ENCODE measurements at places on chromosomes 2 and 18.

DNA sequence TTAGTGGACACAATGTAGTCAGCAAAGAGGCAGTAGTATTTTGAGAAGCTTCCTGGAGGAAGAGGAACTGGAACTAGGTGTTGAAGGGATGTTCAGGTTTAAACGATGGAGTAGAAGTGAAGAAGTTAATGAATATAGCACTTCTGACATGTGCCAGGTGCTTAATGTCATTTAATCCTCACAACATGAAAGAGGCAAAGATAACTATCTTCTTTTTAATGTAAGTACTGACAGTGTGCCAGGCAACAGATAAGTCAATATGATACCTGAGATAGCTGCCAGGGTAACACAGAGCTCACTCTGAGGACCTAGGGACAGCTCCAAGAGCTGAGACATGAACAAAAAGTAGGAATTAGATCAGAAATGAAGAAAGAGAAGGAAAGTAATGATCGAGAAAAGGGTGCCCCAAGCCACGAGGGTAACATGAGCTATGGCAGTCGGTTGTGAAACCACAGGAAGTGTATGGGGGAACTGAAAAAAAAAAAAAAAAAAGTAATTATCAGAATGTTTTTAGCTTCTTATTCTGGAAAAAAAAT, 140.7 kb downstream of the RNF144A start:
- DNase-seq = no peak

GRCh38 chr2:100036026-100036425, 106.4 kb downstream of the AFF3 start:
- DNase-seq = no peak

DNA sequence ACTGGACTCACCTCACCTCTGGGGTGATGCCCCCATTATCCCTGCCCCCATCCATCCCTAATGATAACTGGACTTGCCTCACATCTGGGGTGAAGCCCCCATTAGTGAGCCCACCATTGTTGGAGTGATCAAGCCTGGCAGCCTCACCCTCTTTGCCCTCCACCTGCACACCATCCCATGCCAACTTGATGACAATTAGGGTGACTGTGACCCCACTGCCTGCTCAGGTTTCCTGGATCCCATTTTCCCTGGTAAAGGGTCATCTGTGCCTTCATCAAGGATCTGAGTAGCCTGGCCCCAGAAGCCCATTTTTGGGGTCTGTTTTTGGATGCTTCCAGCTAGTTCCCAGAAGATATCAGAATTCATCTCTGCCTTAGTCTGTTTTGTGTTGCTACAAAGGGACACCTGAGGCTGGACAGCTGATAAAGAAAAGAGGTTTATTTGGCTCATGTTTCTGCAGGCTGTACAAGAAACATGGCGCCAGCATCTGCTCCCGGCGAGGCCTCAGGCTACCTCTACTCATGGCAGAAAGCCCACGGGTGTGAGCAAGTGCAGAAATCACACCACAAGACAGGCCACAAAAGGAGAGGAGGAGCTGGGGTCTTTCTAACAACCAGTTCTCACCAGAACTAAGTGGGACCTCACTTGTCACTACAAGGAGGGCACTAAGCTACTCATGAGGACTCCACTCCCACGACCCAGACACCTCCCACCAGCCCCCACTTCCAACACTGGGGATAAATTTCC, 196.4 kb upstream of the TWIST2 start:
- DNase-seq = no peak

- DNase-seq = no peak
These were observed 68.9 kb downstream of the DIPK1C start for GRCh38 chr18:74388227-74388626.

DNA sequence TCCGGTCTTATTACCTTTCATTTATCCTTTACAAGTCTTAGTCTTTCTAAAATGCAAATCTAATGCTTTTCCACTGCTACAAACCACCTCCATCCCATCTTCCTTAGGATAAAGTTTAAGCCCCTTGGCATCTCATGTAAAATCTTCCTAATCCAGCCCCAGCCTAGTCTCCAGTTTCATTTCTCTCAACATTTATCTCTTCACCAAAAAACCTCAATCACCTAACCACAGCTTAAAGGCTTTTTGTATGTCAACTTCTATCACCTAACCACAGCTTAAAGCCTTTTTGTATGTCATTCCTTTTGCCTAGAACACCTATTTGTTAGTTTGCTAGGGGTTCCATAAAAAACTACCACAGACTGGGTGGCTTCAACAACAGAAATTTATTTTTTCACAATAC, 4.2 kb downstream of the TRAK2 start:
- DNase-seq = no peak

DNA sequence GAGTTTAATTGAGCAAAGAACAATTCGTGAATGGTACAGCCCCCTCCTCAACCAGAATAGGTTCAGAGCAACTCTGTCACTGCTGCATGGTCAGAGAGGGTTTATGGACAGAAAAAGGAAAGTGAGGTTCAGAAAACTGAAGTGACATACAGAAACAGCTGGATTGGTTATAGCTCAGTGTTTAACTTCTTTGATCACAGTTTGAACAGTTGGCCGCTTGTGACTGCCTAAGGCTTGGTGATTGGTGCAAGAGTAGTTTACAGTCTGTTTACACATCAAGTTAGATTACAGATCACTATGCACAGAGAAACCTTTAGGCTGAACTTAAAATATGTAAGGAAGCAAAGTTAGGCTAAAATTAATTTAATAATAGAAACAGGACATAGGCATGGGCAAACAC, 459.2 kb downstream of the KCNJ3 start:
- no peak for DNase-seq

- no peak for DNase-seq
These were observed 7.6 kb downstream of the RFX8 start for GRCh38 chr2:101467306-101467705.

DNA sequence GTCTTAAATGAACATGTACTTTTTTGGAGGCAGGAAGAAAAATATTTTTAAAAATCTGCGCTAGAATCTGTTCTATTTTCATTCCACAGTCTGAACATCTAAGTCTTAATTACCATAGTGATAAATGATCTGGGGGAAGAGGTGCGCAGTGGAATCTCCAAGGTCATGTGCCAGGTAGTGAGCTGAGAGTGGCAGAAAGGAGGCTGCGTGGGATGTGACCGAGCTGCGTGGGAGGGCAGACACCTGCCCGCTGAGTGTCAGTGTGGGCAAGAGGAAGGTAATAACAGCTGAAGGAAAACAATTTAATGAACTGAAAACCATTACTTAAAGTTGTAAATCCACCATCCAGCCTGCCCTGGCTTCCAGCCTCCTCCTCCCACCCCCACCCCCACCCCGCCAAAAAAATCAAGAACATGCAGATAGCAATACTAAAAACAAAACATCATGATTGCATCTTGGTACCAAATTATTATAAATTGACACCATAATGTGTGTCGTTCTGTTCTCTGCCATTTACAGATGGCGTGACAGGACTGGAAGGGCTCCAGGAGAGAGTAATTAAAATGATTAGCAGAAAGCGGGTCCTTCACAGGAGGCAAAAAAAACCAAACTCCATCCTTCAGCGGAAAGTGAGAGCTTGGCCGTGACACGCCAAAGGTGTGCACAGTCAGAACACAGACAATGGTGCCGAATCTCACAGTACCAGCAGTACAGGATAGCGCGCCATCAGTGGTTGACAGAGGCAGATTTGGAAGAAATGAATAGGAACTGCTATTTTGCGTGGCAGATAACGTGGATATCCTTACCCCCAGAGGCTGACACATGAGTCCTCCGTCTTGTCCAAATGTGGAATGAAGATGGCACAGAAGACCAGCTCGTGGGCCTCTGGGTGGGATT, 11.4 kb upstream of the DTNB start:
- DNase-seq = peak; percentile 34

GRCh38 chr18:72848503-72849237, 19.1 kb downstream of the NETO1 start:
- no peak for DNase-seq

DNA sequence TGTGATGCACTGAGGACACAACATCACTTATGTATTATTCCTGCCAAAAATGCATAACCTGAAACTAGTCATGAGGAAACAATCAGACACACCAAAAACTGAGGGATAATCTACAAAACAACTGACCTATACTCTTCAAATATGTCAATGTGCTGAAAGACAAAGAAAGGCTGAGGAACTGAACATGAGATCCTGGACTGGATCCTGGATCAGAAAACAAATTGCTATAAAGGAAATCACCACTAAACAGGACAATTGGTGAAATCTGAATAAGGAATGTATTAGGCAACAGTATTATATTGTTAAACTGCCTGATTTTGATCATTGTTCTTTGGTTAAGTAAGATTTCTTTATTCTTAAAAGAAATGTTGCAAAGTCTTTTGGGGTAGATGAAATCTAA, 28.8 kb downstream of the CUL3 start:
- DNase-seq = no peak

DNA sequence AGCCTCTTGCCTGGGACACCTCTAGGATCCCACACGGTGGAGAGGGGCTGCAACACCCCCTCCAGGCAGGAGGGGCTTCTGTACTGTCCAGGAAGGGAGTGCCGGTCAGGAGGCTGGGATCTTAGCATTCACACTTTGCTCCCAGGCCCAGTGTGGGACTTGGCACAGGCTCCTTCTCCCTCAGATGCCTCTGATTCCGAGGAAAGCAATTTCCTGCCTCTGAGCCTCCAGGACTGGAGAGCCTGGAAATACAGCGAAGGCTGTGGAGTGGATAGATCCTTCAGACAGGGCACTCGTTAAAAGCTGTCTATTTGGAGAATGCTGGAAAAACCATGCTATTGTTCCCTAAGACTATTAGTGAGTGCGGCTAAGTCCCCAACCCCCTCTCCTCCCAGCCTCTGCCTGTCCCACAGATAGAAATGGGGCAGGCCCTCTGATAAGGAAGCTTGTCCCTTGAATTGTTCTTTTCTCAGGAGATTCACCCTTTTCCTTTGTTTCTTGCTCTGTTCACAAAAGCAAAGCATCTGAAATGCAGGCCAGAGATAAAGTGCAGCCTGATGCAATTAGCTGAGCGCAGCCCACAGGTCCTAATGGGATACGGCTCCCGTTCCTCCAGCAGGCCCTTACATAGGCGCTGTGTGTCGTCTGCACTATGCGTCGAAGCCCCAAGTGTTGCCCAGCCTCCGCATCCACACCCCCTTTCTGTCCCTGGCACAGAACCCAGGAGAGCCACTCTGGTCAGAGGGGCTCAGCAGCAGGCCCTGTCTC, 252.2 kb downstream of the KLHL29 start:
- DNase-seq = no peak

DNA sequence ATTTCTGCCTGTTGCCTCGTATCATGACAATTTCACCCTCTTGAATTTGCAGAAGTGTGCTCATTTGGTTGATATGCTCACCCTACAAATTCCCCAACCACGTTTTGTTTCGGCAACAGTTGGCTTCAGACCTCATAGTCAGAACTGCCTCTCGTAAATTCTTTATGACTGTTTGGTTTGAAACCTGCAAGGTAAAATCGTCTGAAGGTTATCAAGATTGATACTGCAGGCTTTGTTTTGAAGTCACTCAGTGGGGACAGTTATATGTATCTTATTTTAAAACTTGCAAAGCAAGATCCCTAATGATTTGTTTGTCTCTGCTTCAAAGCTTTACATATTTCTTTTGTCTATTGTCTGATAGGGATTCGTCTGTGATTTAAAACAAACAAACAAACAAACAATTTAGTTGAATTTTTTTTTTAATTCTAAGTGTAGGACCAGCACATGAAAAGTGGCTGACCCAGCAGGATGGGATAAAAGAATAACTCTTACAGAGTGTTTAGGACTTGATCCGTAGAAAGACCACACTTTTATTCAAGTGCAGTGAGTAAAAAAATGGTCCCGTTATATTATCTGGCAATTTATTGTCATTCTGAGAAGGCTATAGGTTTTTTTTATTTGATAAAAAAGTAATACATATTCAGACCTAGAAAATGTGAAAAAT, 45.7 kb upstream of the MYCN start:
- no peak for DNase-seq

DNA sequence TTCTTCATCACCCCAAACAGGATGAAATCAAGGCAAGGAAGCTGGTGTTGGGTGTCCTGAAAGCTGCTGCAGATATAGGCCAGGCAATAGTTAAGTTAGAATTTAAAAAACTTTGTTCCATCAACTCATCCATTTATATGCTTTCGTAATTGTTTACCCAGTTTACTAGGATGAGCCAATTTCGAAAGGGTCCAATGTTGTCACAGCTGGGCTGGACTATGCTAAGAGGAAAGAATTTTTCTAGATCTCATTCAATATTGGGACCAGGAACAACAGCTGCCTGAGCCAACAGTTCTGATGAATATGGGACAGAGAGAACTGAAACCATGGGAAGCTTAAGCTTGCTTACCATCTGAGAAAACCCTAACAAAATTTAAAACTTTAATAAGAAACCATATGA, 21.6 kb upstream of the SP3 start:
- no peak for DNase-seq

DNA sequence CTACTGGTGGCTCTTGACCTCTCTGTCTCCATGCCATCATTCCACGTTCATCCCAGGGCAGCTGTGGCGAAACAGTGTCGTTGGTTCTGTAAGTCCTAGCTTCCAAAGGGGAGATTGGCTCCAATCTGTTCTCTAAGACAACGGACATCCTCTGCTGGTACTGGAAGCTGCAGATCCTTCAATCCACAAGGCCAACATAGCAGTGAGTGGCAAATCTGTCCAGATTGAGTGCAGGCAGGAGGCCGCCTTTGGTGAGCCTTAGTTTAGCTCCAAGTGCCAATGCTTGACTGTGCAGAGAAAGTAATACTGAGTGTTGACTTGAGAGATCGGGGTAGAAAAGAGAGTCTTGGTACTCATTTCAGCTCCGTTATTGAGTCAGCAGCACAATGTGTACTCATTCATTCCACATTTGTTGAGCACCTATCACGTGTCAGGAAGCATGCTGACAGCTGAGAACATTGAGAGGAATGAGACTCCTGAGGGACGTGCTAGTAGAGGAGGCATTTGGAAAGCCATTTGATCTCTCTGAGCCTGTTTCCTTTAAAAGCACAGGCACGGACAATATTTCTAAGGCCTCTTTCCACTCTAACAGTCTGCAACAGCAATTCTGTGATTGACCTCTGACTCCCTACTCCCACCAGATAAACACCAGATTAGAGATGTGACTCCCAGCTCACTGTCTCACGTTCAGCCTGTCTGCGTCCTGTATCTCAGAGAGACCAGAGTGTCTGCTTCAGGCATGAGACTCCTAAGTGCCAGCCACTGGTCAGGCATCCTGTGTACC, 306.0 kb downstream of the CLIP4 start:
- DNase-seq = no peak

- no peak for DNase-seq
These were observed 87.0 kb upstream of the CERS6 start for GRCh38 chr2:168369031-168369430.

DNA sequence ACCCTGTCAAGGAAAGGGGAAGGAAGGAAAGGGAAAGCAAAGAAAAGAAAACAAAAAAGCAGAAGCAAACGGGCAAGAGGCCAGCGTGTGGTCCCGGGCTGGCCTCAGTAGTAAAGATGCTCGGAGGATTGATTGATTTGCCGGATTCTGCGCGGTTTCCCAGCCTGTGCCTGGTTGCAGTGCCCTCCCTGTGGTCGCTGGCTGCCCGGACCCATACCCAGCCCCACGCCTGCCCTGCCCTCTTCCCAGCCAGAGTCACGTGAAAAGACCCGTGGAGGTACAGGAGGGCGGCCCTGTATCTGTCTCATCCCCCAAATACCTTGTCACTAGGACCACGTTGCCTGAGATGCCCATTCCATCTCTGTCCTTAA, 55.1 kb upstream of the IMP4 start:
- no peak for DNase-seq

GRCh38 chr2:203802342-203803052, 65.1 kb upstream of the CTLA4 start:
- no peak for DNase-seq

- no peak for DNase-seq
These were observed 40.6 kb upstream of the EPAS1 start for GRCh38 chr2:46256563-46257142.

GRCh38 chr2:13137679-13138078, 420.9 kb downstream of the TRIB2 start:
- DNase-seq = no peak

- no peak for DNase-seq
These were observed 112.3 kb upstream of the UXS1 start for GRCh38 chr2:106306387-106306786.
